Activated naive CD8-positive, alpha-beta T cell treated with anti-CD3 and anti-CD28 coated beads, Interleukin-2, amount 10 ng/mL, durations not matched to agents 7 days and 5 days (primary cell): ENCODE measurements at places on chromosomes 16 and 17.

GRCh38 chr17:19334331-19334730 is 28.2 kb downstream of the B9D1 start:
- DNase-seq, result no peak
- H3K4me1 ChIP-seq, result no peaks in the 10 kb centered on the region
- H3K4me3 ChIP-seq, result no peak overlapping the region
- H3K27me3 ChIP-seq, result peaks cover 15% of the 10 kb centered on the region

DNA sequence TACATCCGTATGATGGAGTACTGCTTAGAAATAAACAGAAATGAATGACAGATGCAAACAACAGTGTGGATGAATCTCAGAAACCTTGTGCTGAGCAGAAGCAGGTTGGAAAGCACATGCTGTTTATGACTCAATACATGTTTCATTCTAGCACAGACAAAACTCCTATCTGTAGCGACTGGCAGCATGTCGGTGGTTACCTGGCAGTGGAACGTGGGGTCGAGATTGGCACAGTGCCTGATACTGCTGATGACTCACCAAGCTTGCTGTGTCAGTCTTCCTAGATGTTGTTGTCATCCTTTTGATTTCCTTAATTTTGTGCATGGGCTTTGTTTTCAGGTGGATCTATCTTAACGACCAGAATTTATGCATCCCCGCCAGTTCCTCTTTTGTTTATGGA is 62.1 kb downstream of the GAN start:
- H3K27me3 ChIP-seq, result no peaks in the 10 kb centered on the region
- no peak overlapping the region for H3K4me3 ChIP-seq
- no peak overlapping the region for H3K27ac ChIP-seq
- peaks cover 17% of the 10 kb centered on the region for H3K36me3 ChIP-seq
- no peak for DNase-seq

DNA sequence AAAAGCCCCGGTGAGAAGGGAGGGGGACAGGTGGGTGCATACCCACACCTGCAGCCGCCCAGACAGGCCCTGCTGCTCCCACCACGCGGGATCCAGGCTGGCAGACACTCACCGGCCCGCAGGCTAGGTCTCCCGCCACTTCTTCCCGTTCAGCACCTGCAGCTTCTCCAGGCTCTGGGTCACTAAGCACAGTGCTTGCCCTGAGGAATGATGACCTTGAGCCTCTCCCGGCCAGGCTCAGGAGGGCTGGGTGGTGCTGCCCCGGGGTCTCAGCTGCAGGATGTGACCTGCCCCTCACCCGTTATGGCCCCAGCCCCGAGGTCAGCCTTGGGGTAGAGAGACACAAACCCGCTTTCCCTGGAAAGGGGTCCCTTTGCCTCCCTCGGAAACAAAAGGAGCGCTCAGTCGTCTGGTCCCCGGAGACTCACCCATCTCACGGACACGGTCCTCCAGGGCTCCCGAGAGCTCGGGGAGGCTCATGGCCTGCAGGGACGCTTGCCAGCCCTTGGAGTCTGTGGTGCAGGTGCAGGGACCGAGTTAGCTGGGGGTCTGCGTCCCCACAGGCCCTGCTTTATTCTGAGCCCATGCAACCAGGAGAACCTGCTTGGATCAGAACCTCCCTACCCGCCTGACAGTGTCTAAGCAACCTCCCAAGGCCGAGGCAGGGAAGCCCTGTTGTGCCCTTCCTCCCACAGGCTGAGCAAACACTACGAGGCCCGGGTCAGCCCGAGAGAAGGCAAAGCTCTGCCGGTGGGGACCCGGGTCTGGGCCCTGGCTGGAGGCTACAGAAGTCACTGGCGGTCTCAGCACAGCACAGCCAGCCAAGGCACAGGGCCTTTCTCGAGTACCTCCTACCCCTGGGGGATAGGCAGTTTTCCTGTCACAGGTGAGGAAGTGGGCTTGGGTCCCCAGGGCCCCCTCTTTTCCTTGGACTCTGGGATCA is 3.8 kb downstream of the NUDT16L1 start:
- peaks cover 30% of the 10 kb centered on the region for H3K4me1 ChIP-seq
- peaks cover 8% of the 10 kb centered on the region for H3K36me3 ChIP-seq
- no peak for DNase-seq
- H3K4me3 ChIP-seq, result no peak overlapping the region
- no peak overlapping the region for H3K27ac ChIP-seq
- H3K27me3 ChIP-seq, result no peaks in the 10 kb centered on the region

- H3K27ac ChIP-seq, result no peak overlapping the region
- H3K4me3 ChIP-seq, result no peak overlapping the region
- H3K4me1 ChIP-seq, result peaks cover 28% of the 10 kb centered on the region
- no peak for DNase-seq
- no peaks in the 10 kb centered on the region for H3K36me3 ChIP-seq
Observed at GRCh38 chr16:88777471-88778270, 7.3 kb downstream of the PIEZO1 start.

DNA sequence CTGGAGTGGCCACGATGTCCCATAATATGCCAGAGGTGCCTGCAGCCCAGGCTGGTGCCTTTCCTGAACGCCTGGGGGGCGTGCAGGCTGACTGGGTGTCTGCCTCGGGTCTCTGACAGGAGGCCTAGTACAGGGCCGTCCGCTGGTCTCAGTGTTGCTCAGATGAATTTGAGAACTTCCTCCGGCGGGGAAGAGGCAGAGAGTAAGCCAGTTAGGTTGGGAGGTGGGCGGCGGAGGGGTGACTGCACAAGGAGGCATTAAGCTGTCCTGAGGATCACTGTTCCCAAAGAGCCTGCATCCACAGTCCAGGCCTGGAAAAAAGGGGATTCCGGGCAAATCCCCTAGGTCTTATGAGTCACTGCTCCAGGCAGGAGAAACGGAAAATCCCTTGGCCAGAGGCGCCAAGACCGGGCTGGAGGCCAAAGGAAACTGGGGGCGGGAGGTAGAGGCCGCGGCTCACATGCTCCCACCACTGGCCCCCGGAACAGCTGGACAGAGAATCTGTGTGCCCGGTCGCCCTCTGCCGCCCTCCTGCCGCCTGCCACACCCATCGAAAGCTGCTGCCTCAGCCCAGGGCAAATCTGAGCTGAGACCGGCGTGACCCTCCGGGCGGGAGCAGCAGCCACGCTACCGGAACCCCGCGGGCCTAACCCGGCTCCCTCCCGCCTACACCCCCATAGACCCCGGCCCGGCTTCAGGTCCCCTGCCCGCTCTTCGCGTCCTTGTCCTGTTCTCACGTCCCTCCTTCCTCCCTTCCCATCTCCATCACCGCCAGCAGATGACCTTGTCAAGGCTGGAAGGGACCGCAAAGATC is 1.2 kb downstream of the TRIM47 start:
- peaks cover 12% of the 10 kb centered on the region for H3K27me3 ChIP-seq
- DNase-seq, result no peak
- H3K27ac ChIP-seq, result peak overlapping the region; percentile 93
- H3K4me1 ChIP-seq, result peaks cover 30% of the 10 kb centered on the region

GRCh38 chr16:57540387-57540786 is 2.1 kb upstream of the ADGRG5 start:
- no peaks in the 10 kb centered on the region for H3K36me3 ChIP-seq
- H3K4me1 ChIP-seq, result peaks cover 68% of the 10 kb centered on the region
- no peak overlapping the region for H3K4me3 ChIP-seq
- DNase-seq, result no peak
- no peaks in the 10 kb centered on the region for H3K27me3 ChIP-seq

- DNase-seq, result peak; percentile 24
- peaks cover 15% of the 10 kb centered on the region for H3K36me3 ChIP-seq
- no peak overlapping the region for H3K4me3 ChIP-seq
Observed at GRCh38 chr17:38911081-38911730, 14.2 kb upstream of the LASP1NB start.

- no peak for DNase-seq
- H3K4me3 ChIP-seq, result no peak overlapping the region
- no peaks in the 10 kb centered on the region for H3K27me3 ChIP-seq
- no peaks in the 10 kb centered on the region for H3K4me1 ChIP-seq
Observed at GRCh38 chr17:44862278-44862914, 14.7 kb downstream of the HIGD1B start.

DNA sequence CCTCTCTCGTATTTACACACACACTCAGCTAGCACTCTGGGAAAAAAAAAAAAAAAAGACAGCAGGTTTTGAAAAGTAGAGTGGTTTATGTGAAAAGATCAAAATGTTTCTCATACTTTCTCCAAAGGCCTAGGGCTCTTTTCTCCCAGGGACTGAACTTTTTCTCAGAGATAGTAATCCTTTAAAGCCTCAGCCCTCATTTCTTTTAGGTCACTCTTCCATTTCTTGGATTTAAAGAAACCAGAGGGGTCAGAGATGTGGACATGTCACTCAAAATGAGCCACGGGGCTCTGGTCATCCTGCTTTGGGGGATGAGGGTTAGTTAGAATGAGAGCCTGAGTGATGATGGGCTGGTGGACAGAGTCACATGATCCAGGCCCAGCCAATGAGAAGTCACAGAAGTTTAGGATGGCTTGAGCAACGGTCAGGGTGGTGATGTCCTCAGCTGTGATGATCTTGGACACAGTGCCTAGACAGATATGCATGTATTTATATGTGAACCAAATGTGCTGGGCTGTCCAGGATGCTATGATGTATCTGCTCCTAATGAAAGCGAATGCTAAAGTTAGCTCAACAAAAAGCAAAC is 33.7 kb upstream of the AXIN2 start:
- no peak overlapping the region for H3K27ac ChIP-seq
- peaks cover 4% of the 10 kb centered on the region for H3K27me3 ChIP-seq
- H3K4me3 ChIP-seq, result no peak overlapping the region
- no peaks in the 10 kb centered on the region for H3K36me3 ChIP-seq

DNA sequence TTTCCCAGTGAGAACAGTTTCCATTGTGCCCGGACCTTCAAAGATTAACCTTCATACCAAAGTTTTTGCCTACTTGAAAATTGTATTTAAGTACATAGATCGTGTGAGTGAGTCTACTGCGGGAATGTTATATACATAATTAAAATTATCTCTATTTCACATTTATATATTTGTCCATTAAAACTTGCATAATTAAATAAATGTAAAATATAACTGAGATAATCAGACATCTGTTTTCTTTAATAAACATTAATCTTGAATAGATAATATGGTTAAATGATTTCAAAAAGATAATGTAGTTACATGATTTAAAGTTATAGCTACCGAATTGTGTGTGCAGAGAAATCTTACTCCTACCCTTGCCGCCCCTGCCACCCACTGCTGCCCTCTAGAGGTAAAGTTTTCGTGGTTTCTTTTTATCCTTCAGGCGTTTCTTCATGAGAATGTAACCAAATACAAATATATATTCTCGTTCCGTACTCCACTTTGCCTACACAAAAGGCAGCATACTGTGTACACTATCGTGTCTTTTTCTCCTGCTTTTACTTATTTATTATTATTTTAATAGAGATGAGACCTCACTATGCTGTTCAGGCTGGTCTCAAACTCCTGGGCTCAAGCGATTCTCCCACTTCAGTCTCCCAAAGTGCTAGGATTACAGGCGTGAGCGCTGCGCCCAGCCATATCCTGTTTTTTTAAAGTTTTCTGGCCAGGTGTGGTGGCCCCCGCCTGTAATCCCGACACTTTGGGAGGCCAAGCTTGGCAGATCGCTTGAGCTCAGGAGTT is 35.6 kb downstream of the RPA1 start:
- H3K27me3 ChIP-seq, result no peaks in the 10 kb centered on the region
- no peak overlapping the region for H3K27ac ChIP-seq
- H3K4me3 ChIP-seq, result no peak overlapping the region

GRCh38 chr16:82062645-82063058 is 27.6 kb downstream of the HSD17B2 start:
- DNase-seq, result no peak
- no peak overlapping the region for H3K4me3 ChIP-seq
- H3K27me3 ChIP-seq, result peaks cover 16% of the 10 kb centered on the region

DNA sequence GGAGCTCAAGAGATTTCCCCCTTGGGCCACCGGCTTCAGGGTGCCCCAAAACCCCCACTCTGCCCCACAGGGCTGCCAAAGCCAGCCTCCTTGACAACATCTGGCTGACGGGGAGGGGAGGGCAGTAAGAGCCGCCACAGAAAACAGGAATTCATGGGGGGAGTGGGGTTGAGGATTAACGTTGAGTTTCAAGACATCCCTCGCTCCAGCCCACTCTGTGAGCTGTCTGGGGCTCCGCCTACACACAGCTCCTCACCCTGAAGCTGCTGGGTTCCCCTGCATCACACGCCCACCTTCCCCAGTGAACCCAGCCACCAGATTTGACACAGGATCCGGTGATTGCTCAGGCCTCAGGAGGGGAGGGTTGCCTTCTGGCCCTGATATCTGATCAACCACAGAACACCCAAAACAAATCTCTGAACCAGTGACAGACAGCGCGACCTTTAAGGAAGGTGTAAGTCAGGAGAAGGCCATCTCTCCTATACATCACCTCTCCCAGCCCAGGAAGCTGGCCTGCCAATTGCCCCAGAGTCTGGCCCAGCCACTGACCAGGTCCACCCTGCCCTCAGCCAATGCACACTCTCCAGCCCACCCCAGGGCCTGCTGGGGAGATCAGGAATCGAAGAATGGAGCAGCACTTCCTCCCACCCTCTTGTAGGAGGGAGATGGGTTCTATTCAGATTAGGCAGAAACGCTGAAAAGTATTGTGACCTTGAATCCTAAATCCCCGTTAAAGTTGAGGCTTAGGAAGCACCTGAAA is 132.1 kb downstream of the CLEC16A start:
- DNase-seq, result peak; percentile 66
- peaks cover 20% of the 10 kb centered on the region for H3K36me3 ChIP-seq
- H3K4me1 ChIP-seq, result peaks cover 80% of the 10 kb centered on the region
- H3K27me3 ChIP-seq, result no peaks in the 10 kb centered on the region
- peak overlapping the region; percentile 91 for H3K27ac ChIP-seq

- no peak overlapping the region for H3K4me3 ChIP-seq
- no peak for DNase-seq
- H3K36me3 ChIP-seq, result no peaks in the 10 kb centered on the region
- no peak overlapping the region for H3K27ac ChIP-seq
- H3K4me1 ChIP-seq, result peaks cover 2% of the 10 kb centered on the region
Observed at GRCh38 chr16:14394834-14395233, 235.2 kb downstream of the PARN start.

DNA sequence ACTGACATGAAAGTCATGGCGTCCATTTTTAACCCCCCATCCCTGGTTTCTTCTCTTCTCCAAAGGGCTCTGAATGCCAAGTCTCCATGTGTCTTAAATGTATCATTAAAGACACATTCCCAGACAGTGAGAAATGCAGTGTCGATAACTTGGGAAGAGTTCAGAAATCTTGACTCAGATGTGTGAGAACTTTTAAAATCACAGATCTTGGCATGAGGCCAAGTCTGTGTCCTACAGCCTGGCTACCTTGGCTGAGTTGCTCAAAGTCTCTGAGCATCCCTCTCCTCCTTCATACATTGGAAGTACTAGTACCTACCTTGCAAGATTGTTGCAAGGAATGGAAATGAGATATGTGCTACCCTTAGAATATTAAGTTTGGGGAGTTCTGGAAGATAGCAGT is 1046.5 kb upstream of the RBFOX1 start:
- H3K4me1 ChIP-seq, result no peaks in the 10 kb centered on the region
- no peak overlapping the region for H3K27ac ChIP-seq
- no peaks in the 10 kb centered on the region for H3K36me3 ChIP-seq
- no peak for DNase-seq

DNA sequence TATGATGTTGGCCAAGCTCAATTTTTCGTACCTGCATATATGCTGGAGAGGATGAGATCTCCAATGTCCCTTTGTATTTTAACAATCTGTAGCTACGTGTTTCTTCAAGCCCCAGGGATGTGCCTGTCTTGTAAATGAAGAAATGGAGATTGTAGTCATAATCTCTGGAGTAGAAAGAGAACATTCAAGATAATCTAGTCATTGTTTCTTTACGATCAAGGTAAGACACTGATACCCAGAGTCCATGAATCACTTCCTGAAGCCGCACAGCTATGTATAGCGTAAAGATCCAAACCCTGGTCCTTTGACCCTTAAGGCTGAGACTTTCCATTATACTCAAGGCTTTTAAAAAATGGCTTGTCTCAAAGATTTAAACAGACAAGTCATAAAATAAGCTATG is 205.5 kb downstream of the HS3ST3B1 start:
- H3K36me3 ChIP-seq, result no peaks in the 10 kb centered on the region
- H3K4me3 ChIP-seq, result no peak overlapping the region
- no peak overlapping the region for H3K27ac ChIP-seq
